Tracheal epithelial cell (primary cell): ENCODE measurements at places on chromosomes 1 and 21. TPM values are rescaled to one million over a fixed set of nuclear protein-coding genes. Genes with fewer than 3 reads are reported as not detected.

ANGPTL3 gene
- total RNA-seq = not detected in 2 replicates

RBP7 gene
- 0.96 and 1.7 TPM in 2 replicates for total RNA-seq

SMIM12 gene
- 26.0 and 29.4 TPM in 2 replicates for total RNA-seq

THEMIS2 gene
- total RNA-seq = 8.1 and 18.6 TPM in 2 replicates

HSPB7 gene
- total RNA-seq = not detected in 2 replicates

ASCL5 gene
- 0.21 TPM in 1 of 2 replicates, not detected in the other for total RNA-seq

OR2L8 gene
- total RNA-seq = not detected in 2 replicates

RORC gene
- 0.48 and 1.9 TPM in 2 replicates for total RNA-seq
